ENCODE measurements at places on chromosomes 1 and 21.

GRCh38 chr1:174344162-174344561, 103.6 kb upstream of the GPR52 start:
- no peak for DNase-seq

- DNase-seq: no peak
Measured at GRCh38 chr1:194056169-194056568, 869.8 kb upstream of the B3GALT2 start.

- DNase-seq: no peak
Measured at GRCh38 chr1:198534548-198535418, 5.7 kb downstream of the ATP6V1G3 start.

GRCh38 chr1:32184650-32185049, 5.2 kb downstream of the TXLNA start:
- DNase-seq: no peak

- DNase-seq: no peak
Measured at GRCh38 chr1:245464290-245464689, 309.5 kb downstream of the KIF26B start.

DNA sequence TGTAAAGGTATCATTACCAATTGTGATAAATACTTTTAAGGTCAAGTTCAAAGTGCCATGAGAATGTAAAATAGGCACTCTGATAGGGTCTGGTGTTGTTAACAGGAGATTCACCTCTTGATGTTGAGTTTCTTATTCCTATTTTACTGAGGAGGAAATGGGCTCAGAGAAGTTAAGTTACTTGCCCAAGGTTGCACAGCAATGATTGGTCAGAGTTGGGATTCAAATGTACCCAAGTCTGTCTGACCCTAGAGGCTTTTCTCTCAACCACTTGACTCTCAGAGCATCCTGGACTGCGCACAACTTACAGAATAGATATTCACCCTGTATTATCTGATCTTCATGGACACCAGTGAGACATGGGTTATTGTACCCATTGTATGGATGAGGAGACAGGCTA, 33.9 kb downstream of the SOX13 start:
- no peak for DNase-seq

DNA sequence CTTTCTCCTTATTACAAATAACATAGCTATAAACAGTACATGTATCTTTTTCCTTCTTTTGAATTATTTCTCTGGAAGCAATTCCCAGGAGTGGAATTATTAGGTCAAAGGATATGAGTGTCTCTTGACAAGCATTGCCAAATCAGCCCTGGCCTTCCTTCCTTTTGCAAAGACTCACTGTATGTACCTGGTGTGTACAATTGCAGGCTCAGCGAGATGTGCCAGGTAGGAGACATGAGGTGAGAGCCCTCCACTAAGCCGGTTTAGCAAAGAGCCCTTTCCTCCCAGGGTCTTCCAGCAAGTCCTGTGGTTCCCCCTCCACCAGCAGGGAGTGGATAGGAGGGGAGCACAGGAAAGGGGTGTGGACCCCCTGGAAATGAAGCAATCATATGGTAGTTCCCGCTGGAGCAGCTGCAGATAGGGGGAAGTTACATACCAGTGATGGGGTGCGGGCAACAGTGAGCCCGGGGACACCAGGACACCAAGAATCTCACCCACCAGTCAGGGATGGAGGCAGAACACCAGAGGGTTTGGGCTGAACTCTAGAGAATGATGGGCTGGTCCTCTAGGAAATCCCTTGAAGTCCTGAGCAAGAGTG, 18.3 kb downstream of the RCSD1 start:
- DNase-seq: no peak

GRCh38 chr1:164720440-164721227, 161.7 kb downstream of the PBX1 start:
- DNase-seq: no peak

- no peak for DNase-seq
Measured at GRCh38 chr1:61087571-61087970, 5.2 kb downstream of the NFIA start.

DNA sequence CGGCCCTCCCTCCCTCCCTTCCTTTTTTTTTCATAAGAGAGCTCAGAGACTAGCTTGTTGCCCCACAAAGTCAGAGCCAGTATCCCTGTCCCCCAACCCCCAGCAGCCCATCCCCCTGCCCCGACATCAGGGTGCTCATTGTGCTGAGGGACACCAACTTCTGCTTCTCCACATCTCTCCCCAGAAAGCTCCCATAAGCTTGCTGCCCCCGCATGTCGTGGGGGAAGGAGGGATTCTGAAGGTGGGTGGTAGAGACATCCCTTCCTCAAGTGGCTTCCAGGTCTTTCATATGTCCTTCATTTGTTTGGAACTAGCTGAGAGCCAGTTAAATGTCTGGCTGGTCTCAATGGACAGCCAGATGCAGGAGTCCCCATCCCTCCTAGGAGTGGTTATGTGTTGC, 41.2 kb downstream of the RHBG start:
- no peak for DNase-seq

- no peak for DNase-seq
Measured at GRCh38 chr1:7488475-7488842, 282.6 kb upstream of the VAMP3 start.

DNA sequence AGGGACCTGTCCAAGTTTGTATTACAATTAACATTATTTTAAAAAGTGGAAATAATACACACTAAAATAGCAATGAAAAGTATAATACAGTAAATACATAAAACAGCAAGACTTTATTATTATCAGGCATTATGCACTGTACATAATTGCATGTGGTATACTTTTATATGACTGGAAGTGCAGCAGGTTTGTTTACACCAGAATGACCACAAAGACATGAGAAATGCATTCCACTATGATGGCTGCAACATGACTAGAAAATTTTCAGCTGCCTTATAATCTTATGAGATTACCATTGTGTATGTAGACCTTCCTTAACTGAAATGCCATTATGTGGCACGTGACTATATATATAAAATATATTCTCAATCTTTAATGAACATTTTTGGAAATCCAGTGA, 1699.6 kb downstream of the KCNT2 start:
- no peak for DNase-seq

- no peak for DNase-seq
Measured at GRCh38 chr1:143694085-143694484, 277.7 kb downstream of the FAM72C start.

DNA sequence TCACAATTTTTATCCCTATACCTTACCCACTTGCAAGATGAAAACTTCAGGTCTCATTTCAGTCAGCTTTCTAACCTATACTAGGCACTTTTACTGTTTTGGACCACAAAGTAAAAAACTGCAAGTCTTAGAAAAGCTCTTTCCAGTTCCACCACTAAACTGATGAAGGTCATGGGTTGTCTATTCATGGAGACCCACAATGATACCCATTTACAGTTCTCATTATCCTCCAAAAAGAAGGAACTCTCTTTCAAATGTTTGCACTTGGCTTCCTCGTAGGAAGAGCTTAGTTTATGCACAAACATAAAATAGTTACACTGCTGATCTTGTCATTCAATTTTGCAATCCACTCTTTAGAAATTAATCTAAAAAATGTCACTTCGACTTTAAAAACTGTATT, 9.3 kb downstream of the ZNF281 start:
- no peak for DNase-seq

GRCh38 chr1:77824694-77825093, 45.2 kb downstream of the MIGA1 start:
- DNase-seq: no peak

DNA sequence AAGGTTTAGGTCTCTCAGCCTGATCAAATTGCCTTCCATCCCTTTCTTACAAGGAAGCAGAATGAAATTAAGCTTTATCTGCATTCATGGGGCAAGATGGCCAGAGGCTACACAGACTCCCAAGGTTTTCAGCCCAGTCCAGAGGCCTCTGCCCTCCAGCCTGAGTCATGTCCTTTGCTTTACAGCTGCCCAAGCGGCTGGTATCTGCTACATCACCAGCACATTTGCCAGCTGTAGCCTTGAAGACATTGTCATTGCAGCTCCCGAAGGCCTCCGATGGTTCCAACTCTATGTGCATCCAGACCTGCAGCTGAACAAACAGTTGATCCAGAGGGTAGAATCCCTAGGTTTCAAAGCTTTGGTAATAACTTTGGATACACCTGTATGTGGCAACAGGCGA, 16.0 kb downstream of the HAO2 start:
- no peak for DNase-seq

DNA sequence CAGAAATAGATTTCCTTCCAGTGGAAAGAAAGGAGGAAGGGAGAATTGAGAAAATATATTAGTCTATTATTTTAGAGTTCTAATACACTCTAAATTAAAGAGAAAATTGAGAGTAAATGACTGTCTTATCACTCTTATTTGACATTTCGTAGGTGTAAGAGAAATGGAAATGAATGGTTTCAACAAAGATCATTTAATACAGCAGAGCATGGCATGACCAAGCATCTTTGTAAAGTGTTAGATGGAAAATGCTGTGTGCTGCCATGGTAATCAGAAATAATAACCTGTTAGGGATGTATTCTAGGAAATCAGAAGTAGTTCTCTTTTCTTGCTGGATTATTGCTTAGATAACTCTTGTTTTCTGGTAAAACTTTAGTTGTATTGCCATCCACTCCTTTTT, 90.9 kb downstream of the GIPC2 start:
- no peak for DNase-seq

DNA sequence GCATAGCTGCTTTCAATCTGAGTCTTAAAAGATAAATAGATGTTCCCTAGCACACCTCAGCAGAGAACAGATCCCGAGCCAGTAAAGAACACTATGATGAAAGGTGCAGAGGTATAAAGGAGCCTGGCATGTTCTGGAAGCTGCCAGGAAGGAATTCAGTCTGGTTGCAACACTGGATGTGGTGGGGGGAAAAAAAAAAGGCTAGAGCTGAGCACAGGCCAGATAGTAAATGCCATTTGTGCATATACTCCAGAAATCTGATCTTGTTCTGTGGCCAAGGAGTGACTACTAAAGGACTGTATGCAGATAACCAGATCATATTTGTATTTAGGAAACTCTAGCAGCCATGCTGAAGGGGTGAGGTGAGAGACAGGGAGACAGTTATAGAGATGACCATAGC, 240.3 kb downstream of the VAV3 start:
- no peak for DNase-seq

DNA sequence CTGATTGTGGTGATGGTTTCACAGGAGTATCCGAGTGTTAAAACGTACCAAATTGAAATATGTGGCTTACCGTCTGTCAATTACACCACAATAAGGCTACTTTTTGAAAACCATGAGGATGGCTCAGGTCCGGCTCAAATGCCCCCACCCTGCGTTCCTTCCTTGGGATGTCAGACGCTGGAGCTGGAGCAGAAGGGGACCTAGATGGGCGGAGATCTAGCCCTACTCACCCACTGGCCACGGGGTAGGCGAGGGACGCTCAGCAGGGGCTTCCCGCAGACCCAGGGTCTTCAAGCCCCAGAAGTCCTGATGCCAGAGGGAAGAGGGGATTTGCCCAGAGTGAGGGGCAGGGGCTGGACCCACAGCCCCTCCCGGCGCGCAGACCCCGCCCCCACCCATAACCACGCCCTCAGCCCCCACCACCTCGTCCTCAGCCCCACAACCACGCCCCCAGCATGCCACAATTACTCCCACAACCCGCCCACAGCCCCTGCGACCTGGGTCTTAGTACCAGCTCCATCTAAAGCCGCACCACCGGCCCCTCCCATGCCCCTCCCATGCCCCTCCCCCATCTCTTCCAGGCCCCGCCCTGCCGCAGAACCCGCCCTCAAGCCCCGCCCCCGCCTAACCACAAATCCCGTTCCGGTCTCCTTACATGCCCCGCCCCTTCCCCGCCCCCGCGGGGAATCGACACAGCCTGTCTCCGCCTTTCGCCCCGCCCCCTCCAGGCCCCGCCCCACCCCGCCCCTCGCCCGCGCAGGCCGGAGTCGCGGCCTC, at the start of gene LRRC3:
Gene LRRC3 (plus strand): TSS at position 764 of the 777 bp plus-strand sequence. CDS start 1,135 bp downstream, outside the sequence.
- peak; percentile 65 for DNase-seq

- no peak for DNase-seq
Measured at GRCh38 chr21:42513985-42514882, 582 bp downstream of the SLC37A1 start.

- DNase-seq: no peak
Measured at GRCh38 chr1:184283999-184284398, 102.8 kb upstream of the C1orf21 start.

- DNase-seq: no peak
Measured at GRCh38 chr1:41333146-41333784, 28.0 kb upstream of the FOXO6 start.

DNA sequence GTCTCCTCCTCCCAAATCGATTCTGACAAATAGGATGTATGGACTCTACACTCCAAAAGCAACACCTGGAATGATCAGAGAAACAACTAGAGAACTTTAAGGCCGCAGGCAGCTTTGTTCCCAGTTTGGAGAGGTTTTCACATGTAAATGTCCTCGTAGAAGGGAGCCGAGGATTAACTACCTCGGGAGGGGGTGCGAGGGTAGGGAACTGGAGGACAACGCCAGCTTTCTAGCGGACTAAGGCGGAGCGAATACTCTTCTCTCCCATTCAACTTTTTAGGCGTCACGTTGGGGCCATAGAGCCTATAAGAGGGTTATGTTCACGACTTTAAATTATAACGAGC, 1.2 kb downstream of the SCAF4 start:
- DNase-seq: no peak

DNA sequence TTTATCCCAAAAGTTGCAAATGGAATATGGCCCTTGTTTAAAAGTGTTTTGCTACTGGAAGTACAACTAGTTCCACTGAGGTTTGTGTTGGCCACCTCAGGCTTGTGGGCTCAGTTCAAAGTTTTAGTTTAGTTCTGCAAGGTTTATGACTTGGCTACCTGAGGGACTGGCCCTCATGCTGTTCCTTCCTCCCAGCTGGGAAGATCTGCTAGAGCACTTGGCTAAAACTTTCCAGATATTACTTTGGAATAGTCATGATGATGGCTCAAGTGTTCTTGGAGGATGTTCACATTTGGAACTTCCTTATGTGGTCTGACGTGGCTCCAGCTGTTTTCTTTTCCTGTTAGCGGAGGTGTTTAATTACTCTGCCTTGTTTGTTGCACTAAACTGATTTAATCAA, 110.2 kb upstream of the IVNS1ABP start:
- no peak for DNase-seq

DNA sequence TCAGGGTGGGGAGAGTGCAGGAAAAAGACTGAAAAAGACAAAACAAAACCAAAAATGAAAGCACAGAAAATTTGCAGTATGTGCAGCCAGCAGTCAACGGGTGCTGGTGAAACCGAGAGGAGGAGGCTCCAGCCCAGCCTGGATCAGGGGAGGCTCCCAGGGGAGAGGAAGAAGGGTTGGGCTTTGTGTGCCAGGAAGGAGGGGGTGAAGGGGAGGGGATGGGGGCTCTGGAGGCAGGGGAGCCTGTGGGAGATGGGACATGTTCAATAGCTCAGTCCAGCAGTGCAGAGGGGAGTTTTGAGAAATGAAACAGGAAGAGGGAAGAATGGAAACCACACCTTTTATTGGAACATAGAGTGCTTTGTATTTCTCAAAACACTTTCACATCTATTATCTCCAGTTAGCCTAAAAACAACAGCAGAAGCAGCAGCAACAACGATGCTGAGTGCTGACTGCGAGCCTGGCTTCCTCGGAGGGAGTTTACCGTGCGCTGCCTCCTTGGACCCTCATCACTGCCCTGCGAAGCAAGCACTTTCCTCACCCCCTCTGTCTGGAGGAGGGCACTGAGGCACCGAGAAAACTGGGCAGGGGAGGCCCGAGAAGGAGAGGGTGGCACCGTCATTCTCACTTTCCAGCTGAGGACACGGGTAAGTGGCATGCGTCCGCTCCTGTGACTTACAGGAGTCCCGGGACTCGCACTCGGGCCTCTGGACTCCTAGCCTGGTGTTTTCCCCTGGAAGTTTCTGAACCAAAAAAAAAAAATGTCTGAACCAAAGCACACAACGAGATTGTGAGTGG, 62.9 kb downstream of the MDM4 start:
- DNase-seq: no peak

Data from activated CD4-positive, CD25-positive, alpha-beta regulatory T cell treated with anti-CD3 and anti-CD28 coated beads, Interleukin-2, amount 50 U/mL, for 16 hours (primary cell).